ENCODE measurements at places on chromosomes 2 and 18.

GRCh38 chr2:223055140-223055539 lies 3.1 kb downstream of the KCNE4 start:
- DNase-seq: no peak

- no peak for DNase-seq
Observed at GRCh38 chr18:13399511-13399910, 181.0 kb downstream of the LDLRAD4 start.

DNA sequence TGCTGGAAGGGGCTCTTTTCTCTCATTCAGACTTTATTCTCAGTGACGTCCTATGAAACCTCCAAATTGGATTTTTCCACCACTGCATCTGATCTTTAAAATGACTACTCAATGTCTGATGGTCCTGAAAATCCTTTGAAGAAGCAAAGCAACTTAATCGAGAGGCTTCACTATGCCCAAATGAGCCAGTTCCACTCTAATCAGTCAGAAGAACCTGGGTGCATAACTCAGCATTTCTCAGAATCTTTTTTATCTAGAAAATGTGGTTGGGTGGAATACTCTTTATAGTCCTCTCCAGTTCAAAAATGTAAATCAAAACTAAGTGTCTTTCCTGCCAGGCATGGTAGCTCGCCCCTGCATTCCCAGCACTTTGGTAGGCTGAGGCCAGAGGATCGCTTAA lies 60.7 kb downstream of the PRELID3A start:
- no peak for DNase-seq

GRCh38 chr2:70685771-70686171 lies 82.2 kb downstream of the ADD2 start:
- DNase-seq: no peak

- DNase-seq: no peak
Observed at GRCh38 chr2:50318147-50318546, 713.8 kb downstream of the NRXN1 start.

DNA sequence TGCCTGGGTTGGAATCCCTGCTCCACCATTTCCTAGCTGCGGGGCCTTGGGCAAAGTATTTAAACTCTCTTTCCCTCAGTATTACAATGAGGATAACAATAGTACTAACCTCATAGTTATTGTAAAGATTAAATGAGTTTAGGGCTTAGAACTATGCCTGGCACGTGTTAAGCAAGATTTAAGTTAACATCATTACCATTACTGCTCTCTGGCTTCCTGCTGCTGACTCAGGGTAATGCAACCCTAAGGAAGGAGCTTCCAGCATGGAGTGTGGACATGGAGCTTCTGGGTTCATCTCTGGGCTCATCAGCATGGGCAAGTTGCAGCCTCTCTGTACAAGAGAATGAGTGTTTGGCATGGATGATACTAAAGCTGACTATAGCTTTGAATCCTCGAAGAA lies 374.2 kb upstream of the MAP2 start:
- no peak for DNase-seq

DNA sequence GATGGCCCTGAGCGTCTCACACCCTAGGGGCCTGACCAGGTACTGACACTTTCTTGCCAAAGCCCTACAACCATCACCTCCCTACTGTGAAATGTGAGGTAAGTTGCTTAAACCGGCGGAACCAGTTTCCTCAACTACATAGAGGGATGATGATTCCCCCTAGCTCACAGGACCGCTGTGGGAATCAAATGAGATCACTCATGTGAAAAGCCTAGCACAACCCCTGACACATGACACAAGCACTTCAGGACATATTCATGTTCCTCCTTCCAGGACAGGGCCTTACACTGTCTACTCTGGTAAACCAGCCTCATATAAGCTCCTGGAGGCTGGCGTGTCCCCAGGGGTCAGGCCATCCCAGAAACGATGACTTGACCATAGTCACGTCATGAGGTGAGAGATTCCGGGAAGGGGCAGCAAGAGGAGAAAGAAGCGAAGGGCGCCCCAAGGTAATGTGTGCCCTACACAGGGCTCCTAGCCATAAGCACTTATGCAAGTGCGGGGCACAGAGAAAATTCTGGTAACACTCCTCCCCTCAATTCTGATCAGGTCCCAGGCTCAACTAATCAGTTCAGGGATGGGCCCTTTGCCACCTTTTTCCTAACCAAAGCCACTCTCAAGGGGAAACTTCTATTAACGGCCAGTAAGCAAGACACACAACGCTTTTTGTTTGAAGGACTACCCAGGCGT lies 49.5 kb downstream of the C2orf42 start:
- peak; percentile 90 for DNase-seq

- peak; percentile 89 for DNase-seq
Observed at GRCh38 chr18:79071037-79071436, 1.8 kb downstream of the ATP9B start.

DNA sequence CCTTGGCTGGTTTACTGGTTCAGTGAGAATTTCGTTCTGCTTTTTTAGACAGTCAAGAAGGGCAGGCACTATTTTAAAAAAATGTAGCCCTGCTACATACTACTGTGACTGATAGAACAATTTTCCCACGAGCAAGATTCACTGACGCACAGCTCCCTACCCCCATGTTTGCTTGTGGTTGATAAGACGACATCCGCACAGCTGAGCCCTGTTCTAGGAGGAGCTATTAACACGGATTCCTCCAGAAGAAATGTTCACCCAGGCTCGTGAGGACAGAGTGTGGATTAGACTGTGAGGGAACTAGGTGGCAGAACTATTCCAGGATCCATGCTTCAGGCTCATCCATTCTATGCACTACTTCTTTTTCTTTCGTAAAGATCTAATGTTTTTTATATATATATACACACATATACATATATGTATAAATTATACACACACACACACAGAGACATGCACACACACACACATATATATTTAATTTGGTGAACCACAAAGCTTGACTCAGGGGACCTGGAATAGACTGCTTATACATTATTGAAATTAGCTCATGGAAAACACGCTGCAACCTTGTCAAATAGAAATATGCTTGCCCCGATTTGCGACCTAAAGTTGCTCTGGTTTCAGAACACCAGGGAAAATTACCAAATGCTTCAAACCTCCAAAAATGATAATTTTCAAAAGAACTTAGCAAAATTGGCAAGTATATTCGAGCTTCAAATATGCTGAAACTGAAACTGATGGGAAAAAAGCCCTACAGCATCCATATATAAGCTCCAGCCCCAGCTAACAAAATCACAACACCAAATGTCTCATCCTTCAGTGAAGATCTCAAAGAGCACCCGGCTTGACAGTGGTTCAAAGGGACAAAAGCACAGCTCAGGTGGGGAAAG lies 370.4 kb downstream of the SOCS6 start:
- DNase-seq: no peak
